ENCODE measurements at places on chromosomes 5 and 9. TPM values are rescaled to one million over a fixed set of nuclear protein-coding genes. Genes with fewer than 3 reads are reported as not detected.

- H3K36me3 ChIP-seq, result peaks cover 11% of the 10 kb centered on the region
- H3K27ac ChIP-seq, result no peak overlapping the region
- no peak overlapping the region for H3K4me3 ChIP-seq
- peaks cover 3% of the 10 kb centered on the region for H3K4me1 ChIP-seq
- H3K27me3 ChIP-seq, result no peaks in the 10 kb centered on the region
- DNase-seq, result no peak
These were observed 28.1 kb downstream of the LMNB1 start for GRCh38 chr5:126805063-126805462.

DNA sequence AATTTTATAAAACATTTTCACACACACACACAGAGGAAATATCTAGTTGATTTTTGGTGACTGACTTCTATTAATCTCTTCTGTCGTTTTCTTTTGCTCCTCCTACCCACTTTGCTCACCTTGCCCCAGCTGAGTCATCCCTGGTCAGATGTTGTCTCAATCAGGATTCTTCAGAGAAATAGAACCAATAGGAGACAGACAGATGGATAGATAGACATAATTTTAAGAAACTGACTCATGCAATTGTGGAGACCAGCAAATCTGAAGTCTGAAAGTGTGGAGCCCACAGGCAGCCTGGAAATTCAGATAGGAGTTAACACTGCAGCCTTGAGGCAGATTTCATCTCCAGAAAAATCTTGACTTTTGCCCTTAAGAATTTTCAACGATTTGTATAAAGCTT, 37.0 kb upstream of the PIK3R1 start:
- H3K4me3 ChIP-seq, result no peak overlapping the region
- DNase-seq, result no peak
- H3K36me3 ChIP-seq, result no peaks in the 10 kb centered on the region
- no peaks in the 10 kb centered on the region for H3K27me3 ChIP-seq

DNA sequence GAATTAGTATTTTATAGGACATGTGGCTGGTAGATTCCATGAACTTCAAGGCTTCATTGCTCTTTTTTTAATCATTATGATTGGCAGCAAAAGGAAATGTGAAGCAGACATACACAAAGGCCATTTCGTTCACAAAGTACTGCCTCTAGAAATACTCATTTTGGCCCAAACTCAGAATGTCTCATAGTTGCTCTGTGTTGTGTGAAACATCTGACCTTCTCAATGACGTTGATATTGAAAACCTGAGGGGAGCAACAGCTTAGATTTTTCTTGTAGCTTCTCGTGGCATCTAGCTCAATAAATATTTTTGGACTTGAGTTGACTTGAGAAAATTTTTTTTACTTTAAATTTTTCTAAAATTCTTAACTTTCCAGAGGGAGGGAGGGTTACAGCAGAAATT, 12.4 kb downstream of the KCNV2 start:
- H3K27me3 ChIP-seq, result no peaks in the 10 kb centered on the region
- no peaks in the 10 kb centered on the region for H3K4me1 ChIP-seq
- H3K4me3 ChIP-seq, result no peak overlapping the region
- H3K36me3 ChIP-seq, result no peaks in the 10 kb centered on the region
- no peak for DNase-seq

DNA sequence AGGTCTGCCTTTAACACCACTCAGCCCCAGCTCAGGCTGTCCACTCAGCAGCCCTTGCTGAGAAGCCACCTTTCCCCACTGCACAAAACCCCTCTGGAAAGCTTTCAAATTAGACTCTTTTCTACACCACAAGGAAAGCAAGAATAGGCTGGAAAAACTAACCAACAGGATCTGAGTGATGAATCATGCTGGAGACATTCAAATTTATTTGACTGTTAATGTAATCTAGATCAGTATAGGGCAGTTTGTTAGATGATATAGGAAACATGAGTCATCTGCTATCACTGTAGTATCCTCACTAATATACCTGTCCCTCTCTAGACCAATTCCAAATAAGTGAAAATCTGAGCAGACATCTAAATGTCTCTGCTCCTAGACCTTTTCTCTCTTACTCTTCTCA, 127.8 kb upstream of the PAM start:
- H3K27ac ChIP-seq, result no peak overlapping the region
- no peaks in the 10 kb centered on the region for H3K4me1 ChIP-seq
- no peak overlapping the region for H3K4me3 ChIP-seq
- no peaks in the 10 kb centered on the region for H3K36me3 ChIP-seq

GRCh38 chr9:5976674-5977397, 38.6 kb downstream of the RANBP6 start:
- H3K36me3 ChIP-seq, result no peaks in the 10 kb centered on the region
- H3K27me3 ChIP-seq, result no peaks in the 10 kb centered on the region
- H3K4me1 ChIP-seq, result no peaks in the 10 kb centered on the region
- no peak overlapping the region for H3K4me3 ChIP-seq

DNA sequence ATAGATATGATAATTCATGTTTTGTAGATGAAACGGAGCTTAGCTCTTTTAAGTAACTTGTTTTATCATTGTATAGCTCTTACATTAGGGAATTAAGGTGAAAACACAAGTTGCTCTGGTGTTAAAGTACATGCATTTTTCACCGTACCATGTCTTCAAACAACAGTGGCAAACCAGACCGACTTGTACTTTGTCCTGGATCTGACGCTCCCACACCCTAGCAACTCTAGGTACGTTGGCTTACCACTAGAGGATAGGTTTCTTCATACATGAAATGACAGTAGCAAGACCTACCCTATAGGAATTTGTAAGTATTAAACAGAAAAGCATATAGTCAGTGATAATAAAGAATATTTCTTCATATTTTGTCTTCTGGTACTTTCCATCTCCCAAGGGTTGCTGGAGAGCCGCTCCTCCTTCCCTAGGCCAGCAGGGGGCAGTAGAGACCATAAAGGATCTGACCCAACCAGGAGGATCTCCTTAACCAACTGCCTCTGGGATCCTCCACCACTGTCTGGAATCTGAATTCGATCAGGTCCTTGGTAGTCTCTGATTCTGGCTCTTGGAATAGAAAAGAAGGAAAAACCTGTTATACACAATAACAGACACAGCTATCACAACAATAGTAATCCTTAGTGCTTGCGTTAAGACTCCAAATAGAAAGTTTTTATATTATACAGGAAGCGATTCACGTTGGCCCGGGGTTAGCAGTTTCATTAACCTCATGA, 136.7 kb downstream of the CAVIN4 start:
- H3K4me3 ChIP-seq, result no peak overlapping the region
- peak; percentile 20 for DNase-seq
- H3K36me3 ChIP-seq, result no peaks in the 10 kb centered on the region

- DNase-seq, result no peak
- H3K4me1 ChIP-seq, result no peaks in the 10 kb centered on the region
- no peaks in the 10 kb centered on the region for H3K36me3 ChIP-seq
- H3K27ac ChIP-seq, result no peak overlapping the region
These were observed 5.1 kb downstream of the FLT4 start for GRCh38 chr5:180644129-180644824.

DNA sequence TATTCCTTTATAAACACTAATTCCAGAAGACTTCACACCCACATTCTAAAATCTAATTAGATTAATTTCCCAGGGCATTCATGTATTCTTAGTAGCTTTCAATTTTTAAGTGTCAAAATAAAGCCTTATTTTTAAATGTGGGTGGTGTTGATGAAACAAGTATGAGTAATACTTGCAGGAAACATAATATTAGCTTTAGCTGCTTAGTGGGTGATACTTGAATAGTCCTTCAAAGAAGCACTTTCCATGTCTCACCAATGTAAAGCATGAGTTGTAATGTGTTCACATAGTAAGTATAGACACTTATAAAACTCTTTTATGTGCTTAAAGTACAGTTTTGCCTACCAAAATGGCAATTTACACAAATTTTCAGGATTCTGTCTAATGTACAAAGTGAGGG, 6.9 kb downstream of the FNBP1 start:
- no peak for DNase-seq
- H3K27ac ChIP-seq, result peak overlapping the region; percentile 39
- H3K27me3 ChIP-seq, result no peaks in the 10 kb centered on the region

DNA sequence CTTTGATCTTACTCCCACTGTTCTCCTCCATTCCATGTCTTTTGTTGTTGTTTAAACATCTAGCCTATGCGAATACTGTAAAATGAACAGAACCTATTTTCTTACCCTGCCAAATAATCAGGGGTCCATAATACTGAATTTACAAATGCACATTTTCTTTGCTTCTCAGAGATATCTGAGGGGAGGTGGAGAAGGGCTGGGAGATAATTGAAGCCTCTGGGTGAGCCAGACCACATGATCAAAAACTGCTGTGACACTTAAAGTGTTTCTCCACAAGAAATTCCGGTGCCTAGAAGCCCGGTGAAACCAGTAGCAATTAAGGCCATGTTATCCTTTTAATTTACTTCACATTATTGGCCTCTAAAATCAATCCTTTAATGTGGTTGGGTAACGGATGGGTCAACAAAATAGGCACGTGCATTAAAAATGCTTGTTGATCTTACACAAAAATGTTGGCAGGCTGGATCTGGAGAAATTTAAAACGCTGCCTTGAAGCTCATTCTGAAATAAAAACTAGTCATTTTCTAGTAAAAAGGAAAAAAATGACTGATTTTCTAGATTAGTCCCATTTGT, 10.8 kb downstream of the SEMA6A start:
- DNase-seq, result no peak
- no peak overlapping the region for H3K4me3 ChIP-seq
- no peaks in the 10 kb centered on the region for H3K4me1 ChIP-seq

- H3K27me3 ChIP-seq, result no peaks in the 10 kb centered on the region
- H3K4me1 ChIP-seq, result no peaks in the 10 kb centered on the region
- no peak overlapping the region for H3K4me3 ChIP-seq
These were observed 3.1 kb upstream of the DMAC1 start for GRCh38 chr9:7802666-7803065.

DNA sequence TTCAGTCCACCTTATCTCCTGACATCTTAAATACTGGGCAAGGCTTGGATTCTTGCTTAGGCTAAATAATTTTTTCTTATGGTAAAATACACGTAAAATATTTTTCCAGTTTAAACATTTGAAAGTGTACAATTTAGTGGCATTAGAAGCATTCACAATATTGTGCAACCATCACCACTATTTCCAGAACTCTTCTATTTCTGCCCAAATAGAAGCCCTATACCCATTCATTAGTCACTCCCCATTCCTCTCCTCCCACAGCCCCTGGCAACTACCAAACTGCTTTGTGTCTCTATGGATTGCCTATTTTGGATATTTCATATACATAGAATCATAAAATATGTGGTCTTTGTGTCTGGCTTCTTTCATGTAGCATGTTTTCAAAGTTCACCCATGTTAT, 57.6 kb downstream of the IL31RA start:
- no peak for DNase-seq
- no peaks in the 10 kb centered on the region for H3K27me3 ChIP-seq
- no peak overlapping the region for H3K27ac ChIP-seq
- no peaks in the 10 kb centered on the region for H3K4me1 ChIP-seq
- H3K4me3 ChIP-seq, result no peak overlapping the region

DNA sequence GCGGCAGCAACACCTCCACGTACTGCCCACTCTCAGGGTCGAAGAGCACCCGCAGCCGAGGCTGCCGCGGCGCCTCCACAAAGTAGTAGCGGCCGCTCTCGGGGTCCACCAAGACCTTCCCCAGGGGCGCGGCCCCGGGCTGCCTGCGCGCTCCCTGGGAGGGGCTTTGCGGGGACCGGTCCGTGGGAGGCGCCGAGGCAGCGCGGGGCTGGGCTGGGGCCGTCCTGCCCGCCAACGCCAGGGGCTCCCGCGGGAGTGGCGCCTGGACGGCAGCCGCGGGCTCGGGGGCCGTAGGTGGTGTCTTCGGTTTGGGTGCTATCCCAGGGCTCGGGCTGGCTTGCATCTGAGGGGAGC, 2.6 kb upstream of the MZB1 start:
- H3K4me3 ChIP-seq, result peak overlapping the region; percentile 75
- DNase-seq, result no peak
- H3K36me3 ChIP-seq, result peaks cover 2% of the 10 kb centered on the region
- peak overlapping the region; percentile 92 for H3K27ac ChIP-seq
- H3K4me1 ChIP-seq, result peaks cover 27% of the 10 kb centered on the region
- H3K27me3 ChIP-seq, result no peaks in the 10 kb centered on the region

DNA sequence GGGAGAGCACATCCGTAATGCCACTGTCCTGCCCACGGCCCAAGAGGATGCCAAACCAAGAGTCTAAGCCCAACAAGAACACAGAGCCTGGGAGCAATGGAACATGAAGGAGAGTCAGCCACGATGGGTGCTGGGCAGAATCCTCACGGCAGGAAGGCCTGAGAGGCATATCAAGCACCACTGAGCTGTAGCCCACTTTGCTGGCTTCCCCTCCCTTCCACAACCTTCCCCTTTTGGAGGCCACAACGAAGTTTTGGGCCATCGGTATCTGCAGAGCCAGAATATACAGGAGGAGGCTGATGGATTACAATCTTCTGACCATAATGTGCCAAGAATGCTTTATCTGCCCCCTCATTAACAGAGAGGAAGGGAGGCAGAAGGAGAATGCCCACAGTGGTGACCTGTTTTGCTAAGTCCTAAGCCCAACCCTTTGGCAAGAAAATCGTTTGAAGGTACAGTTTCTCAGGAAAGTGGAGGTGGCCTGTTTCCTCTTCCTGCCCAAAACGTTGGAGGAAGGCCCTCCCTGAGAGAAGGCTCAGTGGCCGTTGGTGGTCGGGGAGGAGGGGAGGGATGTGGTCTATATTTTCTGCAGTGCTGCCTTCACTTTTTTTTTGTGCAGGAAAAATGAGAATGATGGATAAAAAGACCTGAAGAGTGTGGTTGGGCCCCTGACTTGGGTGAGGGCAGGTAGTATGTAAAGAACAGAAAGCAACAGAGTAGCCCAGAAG, 26.2 kb downstream of the MACROH2A1 start:
- no peak overlapping the region for H3K27ac ChIP-seq
- H3K4me3 ChIP-seq, result no peak overlapping the region
- DNase-seq, result no peak
- H3K27me3 ChIP-seq, result no peaks in the 10 kb centered on the region
- H3K36me3 ChIP-seq, result peaks cover 10% of the 10 kb centered on the region

GRCh38 chr5:106089073-106089472, 1581.7 kb downstream of the EFNA5 start:
- no peak overlapping the region for H3K4me3 ChIP-seq
- no peaks in the 10 kb centered on the region for H3K36me3 ChIP-seq
- H3K27ac ChIP-seq, result no peak overlapping the region
- no peak for DNase-seq
- H3K27me3 ChIP-seq, result no peaks in the 10 kb centered on the region

Gene ADAMTSL2
- 0.10 TPM for total RNA-seq

Gene CFAP77
- total RNA-seq, result not detected

Gene CCL21
- not detected for total RNA-seq

Gene FBN2
- 0.08 TPM for total RNA-seq

Gene DEPDC1B
- 22.2 TPM for total RNA-seq

Gene PTPRD
- total RNA-seq, result not detected

Gene TMEM252
- not detected for total RNA-seq

Gene RICTOR
- total RNA-seq, result 21.3 TPM

Gene PCDHB8
- 7.6 TPM for total RNA-seq

Gene DAB2IP
- total RNA-seq, result 18.4 TPM

Data from Panc1 (cell line).